ENCODE measurements at places on chromosomes 2 and 18.

GRCh38 chr2:134774786-134775641 is 56.2 kb upstream of the TMEM163 start:
- no peak for DNase-seq

GRCh38 chr2:120017201-120017600 is 4.3 kb downstream of the EPB41L5 start:
- no peak for DNase-seq

- no peak for DNase-seq
These were observed 35.8 kb upstream of the FIGN start for GRCh38 chr2:163771596-163771995.

DNA sequence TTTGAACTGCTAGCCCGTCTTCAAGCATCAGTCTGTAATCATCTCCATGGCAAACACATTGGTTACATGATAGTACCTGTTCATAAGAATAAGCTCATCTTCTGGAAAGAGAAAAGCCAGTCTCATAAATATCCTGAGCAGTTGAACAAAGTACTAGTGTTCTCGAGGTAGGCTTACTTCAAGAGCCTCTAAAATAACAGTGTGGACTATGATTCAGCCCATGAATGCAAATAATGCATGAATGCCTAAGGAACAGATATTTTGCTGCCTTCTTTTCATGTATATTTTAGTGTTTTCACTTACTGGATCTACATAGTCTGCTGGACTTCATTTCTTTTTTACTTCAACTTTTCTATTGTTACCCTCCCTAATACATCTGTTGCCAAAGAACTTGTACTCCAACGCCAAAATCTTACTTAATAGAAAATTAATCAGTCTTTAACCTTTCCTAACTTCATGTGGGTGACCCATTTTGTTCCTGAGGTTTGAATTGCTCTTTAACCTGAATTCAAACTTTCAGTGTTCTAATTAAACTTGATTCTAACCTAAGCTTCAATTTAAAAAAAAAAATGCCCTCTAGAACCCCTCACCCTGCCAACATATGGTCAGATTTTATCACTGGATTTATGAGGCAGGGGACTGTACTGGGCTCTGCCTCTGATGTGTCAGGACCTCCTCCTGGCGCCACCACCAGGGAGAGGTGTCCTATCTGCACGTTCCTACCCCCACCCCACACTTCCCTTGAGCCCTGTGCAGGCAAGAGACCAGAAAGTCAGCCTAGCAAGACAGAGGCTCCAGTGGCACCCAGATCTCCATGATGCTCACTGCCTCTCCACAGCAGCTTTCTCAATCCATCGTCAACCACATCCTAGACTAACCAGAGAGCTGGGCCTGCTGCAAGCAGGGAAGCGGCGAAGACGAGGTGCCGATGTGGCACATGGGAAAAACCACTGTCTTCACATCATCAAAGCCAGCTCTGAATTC is 264.7 kb upstream of the ID2 start:
- no peak for DNase-seq

DNA sequence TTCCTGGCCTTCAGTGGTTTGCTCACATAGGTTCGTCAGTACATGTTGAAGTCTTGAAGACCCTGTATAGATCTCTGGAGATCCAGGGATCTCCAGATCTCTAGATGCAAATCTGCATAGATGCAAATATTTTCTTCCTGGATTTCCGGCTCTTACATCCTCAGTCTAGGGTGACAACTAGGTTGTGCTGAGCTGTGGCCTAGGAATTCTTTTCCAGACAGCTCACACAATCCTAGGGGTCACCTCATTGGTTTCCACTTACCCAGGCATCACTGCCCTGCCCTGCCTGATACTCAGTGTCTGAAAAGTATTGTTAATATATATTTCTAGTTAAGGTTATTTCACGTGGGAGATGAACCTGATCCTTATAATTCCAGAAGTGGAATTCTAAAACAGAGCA is 105.1 kb upstream of the TTC27 start:
- DNase-seq, result no peak

DNA sequence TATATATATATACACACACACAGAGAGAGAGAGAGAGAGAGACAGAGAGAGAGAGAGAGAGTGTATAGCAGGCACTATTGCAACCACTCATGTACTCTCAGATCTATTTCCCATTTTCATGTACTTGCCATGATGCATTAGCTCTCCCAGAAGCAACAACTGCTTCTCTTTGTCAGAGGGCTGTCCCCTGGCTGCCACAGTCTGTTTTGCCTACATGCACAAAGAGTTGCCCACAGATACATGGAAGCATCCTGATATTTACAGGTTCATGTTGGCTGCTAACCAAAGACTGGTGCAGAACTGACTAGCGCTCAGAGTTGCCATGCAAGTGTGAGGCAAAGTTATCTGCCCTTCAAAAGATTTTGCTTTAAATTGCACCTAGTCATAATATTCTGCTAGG is 469.3 kb upstream of the ZNF804A start:
- DNase-seq, result no peak

DNA sequence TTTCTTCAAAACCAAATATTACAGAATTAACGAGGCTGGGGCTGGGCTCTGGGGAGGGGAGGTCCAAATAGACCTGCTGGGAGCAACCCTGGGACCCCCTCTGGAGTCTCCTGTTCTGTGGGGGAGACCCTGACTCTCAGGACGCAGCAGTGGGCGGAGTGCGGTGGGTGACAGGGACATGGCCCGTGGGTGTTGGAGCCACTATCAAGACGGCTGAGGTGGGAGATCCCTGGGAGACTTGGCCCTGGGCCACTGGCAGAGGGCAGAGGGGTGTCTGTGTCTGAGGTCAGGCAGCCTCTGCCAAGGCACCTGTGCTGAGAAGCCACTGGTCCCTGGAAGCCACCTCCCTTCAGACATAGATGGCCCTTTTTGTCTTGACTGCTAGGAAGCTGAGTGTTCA is 79.5 kb upstream of the CTDP1 start:
- no peak for DNase-seq

DNA sequence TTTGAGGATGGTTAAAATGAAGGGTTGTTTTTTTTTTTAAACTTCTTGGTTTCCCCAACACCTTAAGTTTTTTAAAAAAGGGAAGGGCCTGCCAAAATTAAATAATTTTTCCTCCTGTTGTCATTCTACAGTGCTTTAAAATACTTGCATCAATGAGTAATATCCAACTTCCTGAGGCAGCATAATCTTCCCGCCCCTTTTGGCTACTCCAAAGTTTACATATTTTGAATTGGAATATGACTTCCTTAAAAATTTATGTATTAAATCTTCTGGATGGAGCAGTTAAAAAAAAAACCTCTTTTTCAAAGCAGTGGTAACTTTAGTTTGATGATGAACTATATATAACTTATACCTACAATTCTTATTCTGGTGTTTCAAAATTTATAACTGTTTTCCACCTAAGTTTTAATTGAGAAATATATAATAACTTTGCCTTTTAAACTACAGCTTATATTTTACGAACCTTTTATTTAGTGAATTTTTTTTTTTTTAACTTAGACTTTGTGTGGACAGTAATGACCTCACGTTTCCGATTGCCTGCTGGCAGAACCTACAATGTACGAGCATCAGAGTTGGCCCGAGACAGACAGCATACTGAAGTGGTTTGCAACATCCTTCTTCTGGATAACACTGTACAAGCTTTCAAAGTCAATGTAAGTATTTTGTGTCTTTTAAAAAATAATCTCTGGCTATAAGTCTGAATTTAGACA is 49.8 kb downstream of the PTPN4 start:
- DNase-seq, result no peak

- no peak for DNase-seq
These were observed 415.5 kb downstream of the LRATD1 start for GRCh38 chr2:15048000-15048399.

DNA sequence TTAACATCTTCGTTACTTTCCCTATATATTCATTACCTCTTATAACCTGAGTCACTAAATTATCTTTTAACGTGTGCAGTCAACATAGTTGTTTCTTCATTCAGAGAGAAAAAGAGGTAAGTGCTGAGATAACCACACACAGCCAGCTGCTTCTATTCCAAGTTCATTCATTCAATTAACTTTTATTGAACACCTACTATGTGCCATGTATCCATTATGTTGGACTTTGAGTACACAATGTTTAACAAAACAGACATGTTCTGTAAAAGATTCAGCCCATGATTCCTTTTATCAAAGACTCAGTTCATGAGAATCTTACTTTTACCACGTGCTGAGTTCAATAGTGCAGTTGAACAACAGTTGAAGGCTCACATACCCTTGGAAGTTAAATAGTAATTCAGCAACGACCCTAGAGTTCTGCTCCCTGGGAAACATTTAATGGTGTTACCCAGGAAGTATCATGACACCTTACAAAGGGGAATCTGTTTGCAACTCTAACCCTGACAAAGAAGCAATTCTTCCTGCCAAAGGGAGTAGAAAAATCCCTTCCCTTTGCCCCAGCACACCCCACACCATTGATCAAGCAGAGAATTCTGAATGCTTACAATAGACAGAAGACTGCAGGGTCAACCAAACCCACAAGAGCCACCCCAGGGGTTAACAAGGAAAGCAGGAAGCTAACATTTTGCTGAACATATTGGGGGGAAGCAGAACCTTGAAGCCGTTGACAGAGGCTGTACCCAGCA is 595.8 kb downstream of the STK39 start:
- no peak for DNase-seq

GRCh38 chr18:23802817-23803216 is 113.6 kb downstream of the LAMA3 start:
- DNase-seq, result no peak

GRCh38 chr2:27024812-27025211 is 8.0 kb upstream of the TMEM214 start:
- DNase-seq, result no peak

DNA sequence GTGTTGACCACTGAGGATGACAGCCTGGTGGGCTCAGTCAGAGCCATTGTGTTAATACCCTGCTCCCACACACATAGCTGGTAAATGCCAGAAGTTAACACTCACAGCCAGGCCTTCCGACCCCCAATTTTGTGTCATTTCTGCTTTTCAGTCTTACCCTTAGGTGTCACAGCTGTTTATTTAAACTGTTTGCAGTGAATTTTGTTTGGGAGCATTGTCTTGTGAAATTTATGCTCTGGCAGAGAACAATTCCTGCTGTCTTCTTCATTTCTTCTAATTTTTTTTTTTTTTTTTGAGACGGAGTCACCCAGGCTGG is 8.2 kb downstream of the LPIN1 start:
- DNase-seq, result no peak

GRCh38 chr2:203612246-203612645 is 77.1 kb upstream of the RAPH1 start:
- DNase-seq, result no peak

DNA sequence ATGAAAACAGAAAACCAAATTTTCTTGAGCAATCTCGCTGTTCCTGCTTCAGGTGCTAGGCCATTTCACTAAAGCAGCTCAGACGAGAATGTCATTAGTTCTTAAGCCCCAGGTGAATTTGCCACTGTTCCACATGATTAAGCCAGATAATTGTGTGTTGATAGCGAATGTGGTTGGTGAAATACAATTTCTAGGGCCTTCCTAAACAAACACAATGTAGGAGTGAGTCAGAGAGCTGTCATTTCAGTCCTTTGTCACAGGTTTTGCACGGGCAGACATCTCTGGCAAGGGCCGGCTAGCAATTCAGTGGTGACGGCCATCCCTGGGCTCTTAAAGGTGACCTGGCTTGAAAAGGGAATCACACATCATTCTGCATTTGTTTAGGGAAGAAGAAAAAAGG is 170.7 kb downstream of the TMEM182 start:
- no peak for DNase-seq

GRCh38 chr2:22487541-22487940 is 897.4 kb upstream of the KLHL29 start:
- DNase-seq, result no peak

GRCh38 chr2:128562471-128563347 is 244.0 kb upstream of the HS6ST1 start:
- DNase-seq, result no peak

- no peak for DNase-seq
These were observed 67.5 kb downstream of the TANC1 start for GRCh38 chr2:159035790-159036411.

DNA sequence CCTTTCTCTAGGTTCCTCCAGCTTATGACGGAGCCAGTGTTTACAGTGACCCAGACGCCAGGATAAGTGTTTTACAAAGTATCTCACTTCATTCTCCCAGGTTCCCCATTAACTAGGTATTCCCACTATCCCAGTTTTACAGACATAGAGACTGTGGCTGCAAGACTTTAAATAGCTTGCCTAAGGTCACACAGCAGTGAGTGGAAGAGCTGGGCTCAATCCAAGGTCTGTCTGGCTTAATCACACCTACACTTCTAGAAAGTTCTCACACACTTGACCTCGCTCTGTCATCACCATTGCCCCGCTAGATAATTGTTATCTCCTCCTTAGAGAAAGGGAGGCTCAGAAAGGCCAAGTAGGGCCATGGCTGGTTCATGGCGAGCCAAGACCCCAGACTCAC is 110.2 kb downstream of the ANTXR1 start:
- DNase-seq, result no peak

DNA sequence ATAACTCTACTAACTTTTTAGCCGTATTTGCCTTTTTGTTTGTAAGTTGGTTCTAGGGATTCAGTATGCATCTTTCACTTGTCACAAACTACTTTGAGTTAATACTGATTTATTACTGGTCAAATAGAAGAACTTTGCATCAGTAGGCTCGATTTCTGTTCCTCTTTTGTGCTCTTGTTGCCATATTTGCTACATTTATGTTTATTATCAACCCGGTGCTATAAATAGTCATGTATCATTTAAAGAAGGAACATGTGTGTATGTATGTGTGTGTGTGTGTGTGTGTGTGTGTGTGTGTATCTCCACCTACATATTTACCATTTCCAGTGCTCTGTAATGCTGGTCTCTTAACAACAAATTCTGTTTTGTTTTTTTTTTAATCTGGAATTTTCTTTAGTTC is 79.6 kb upstream of the B3GNT7 start:
- no peak for DNase-seq

DNA sequence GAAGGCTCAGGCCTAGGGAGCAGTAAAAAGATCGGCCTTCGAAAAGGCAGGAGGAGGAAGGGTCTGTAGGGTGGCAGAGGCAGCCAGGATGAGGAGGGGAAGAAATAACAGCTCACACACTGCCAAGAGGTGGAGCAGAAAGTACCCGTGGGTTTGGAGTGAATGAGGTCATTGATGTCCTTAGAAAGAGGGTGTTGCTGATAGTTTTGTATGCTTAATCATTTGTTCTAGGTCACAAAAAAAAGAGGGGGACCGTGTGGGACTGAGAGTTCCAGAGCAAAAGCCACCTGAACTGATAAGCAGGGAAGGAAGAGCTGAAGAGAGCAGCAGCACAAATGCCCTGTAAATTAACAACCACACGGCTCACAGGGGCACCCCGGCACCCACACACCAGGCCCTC is 140.4 kb downstream of the FAM161A start:
- DNase-seq, result no peak

DNA sequence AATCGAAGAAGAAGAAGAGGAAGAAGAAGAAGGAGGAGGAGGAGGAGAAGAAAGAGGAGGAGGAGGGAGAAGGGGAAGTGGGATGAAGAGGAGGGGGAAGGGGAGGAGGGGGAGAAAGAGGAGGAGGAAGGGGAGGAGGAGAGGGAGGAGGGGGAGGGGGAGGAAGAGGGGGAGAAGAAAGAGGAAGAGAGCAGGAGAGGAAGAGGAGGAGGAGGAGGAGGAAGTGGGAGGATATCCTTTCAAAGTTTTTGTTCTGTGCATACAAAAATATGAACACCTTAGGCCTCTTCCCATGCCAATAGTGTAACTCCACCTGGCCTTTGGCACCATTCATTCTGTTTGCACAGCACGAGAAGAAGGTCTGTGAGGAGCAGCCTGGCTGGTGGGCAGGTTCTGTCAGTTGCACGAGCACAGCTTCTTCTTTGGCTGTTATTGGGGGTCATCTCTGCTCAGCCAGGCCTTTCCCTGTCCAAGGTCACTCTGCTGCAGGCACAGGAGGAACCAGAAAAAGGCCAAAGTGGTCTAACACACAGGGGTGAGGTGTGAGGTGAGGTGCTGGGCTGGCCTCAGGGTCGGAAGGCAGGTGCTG is 25.8 kb upstream of the PLB1 start:
- DNase-seq, result no peak
